ENCODE measurements at places on chromosomes 7 and 10.

DNA sequence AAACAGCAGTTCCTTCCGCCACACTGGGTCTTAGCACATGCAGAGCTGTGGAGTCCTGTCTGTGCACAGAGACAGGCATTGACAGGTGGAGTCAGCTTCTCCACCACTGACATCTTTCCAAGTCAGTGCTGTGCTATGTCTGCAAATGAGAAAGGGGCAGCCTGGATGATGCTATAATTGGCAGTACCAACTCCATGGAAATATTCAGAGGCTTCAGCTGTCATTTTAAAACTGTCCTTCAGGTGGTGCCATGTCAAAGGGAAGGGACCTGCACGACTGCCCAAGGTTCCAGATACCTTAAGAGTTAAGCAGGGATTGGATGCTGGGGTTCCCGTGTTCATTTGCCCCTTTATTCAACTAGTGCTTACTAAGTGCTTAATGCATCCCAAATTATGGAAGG lies 258.0 kb upstream of the PRKCQ start:
- no peak for DNase-seq

- no peak for DNase-seq
These were observed 157.1 kb upstream of the PRKCQ start for GRCh38 chr10:6737080-6737641.

- DNase-seq: no peak
These were observed 17.9 kb downstream of the SEM1 start for GRCh38 chr7:96691702-96692101.

DNA sequence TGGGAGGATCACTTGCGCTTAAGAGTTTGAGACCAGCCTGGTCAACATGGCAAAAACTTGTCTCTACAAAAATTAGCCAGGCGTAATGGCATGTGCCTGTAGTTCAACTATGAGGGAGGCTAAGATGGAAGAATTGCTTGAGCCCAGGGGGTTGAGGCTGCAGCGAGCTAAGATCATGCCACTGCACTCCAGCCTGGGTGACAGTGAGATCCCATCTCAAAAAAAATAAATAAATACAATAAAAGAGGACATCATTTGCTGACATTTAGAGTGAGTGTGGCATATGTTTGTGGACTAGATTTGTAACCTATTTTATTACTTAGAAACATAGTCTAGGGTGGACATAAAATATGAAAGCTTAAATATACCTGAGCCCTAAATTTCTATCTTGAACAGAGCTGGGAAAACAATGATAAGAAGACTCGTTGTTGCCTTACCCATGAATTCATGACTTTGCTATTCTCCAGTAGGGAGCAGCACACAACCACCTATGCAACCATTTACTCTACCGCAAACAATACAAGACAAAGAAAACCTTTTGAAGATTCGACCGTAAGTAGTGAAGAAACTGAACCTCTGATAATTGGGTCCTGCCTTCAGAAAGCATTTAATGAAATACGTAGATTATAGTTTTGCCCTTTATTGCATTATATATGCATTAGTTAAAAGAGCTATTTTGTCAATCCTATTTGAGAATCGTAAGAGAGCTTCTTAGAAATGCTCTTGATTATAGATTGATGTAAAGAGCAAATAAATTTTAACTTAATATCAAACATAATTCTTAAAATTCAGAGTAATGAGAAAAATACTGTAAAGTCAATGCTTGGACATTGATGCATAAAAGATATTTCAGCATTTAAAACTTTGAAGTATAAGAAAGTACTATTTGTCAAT lies 83.5 kb downstream of the GNAT3 start:
- no peak for DNase-seq

GRCh38 chr10:106440767-106441166 lies 723.7 kb downstream of the SORCS1 start:
- DNase-seq: no peak

DNA sequence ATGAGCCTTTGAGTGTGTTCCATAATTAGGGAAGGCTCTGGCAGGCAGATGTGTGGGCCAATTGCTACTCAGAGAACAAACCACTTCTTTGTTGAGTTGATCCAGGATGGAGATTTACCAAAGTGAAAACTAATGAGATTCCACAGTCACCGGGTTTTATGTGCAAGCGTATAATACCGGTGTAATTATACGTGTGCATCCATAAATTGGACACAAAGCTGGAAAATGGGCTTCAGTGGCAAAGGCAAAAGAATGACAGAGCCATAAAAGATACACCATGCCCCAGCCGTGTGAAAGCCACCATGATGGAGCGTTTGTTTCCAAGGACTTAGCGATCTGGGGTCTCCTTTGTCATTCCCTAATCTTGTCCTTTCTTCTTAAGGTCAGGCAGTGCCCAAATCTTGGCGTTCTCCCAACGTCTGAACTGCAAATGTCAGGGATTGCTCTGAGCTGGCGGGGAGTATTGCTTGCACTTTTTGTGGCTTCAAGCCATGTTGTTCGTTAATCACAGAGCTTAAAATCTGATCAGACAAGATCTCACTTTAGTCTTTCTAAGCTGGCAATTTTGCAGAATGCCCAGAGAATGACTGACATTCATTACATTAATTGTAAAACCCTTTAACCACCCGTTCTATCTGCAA lies 70.1 kb downstream of the NPTX2 start:
- DNase-seq: no peak

DNA sequence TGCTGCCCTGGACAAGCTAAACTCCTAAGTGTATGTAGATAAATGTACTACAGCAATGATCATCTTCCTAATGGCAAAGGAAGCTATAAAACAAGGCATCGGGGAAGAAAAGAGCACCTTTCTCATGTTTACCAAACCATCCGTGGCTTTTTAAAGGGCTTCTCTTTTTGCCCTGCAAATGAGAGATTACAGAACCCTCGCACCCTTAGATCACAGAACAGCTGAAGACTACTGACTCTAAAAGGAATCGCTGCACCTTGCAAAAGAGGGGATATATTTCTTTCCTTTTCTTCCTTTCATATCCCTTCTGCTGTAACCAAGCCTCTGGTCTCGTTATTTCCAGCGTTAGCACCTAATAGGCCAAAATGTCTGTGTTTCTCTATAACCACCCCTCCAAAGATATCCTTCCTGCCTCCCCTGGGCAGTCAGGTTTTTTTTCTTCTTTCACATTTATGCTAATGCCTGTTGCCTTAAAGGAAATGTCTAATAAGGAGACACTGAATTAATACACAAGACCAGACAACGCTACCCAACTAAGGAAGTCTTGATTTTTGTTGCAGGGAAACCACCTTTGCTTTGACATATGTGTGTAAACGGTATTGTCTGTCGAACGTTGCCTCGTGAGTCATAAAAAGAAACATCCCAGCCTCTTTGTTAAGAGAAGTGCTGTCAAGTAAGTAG lies 10.5 kb downstream of the ST8SIA6 start:
- no peak for DNase-seq

DNA sequence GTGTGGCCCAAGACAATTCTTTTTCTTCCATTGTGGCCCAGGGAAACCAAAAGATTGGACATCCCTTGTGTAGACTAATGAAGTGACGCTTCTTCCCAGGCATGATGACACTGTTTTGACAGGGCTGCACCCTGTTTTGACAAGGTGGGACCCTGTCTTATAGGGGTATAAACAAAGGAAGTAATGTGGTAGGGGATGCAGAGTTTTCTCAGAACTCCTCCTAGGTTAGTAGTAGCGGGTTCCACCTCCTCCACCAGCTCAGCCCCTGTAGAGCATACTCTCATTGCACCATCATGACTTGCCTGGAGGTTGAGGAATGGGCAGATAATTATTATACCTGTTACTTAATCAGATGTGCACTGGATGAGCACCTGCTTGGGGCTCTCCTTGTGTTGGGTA lies 123.1 kb downstream of the CCNY start:
- no peak for DNase-seq

DNA sequence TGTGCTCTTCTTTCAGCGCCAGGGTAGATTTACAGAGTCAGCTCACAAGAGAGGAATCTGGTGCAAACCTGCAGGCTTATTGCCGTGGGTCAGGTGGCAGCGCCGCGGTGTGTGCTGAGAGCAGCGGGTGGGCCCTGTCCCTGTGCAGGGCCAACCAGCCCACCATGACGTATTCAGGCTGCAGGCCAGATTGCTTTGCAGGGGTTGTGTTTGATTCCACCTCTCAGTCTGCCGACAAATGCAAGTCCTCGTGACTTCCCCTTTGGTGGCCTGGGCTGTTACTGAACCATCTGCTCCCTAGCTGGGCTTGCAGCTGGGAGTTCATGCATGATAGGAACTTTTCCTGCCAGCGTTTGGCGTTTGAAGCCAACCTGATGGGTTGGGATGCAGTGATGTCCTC lies 66.7 kb upstream of the LEP start:
- DNase-seq: no peak

GRCh38 chr7:22204312-22204711 lies 152.6 kb downstream of the RAPGEF5 start:
- no peak for DNase-seq

Data from NCI-H187 (cell line).